Smooth muscle cell of the pulmonary artery (primary cell): ENCODE measurements at places on chromosomes 5 and 9. TPM values are rescaled to one million over a fixed set of nuclear protein-coding genes. Genes with fewer than 3 reads are reported as not detected.

Gene IL33
- 65.7 and 214 TPM in 2 replicates for total RNA-seq

Gene PCDHB9
- total RNA-seq = 0.40 and 0.59 TPM in 2 replicates

Gene GRIA1
- 0.23 and 2.4 TPM in 2 replicates for total RNA-seq

Gene GRXCR2
- total RNA-seq = not detected in 2 replicates

Gene SLC25A2
- total RNA-seq = 0.13 and 0.26 TPM in 2 replicates

Gene FOXD1
- total RNA-seq = 6.8 and 12.7 TPM in 2 replicates
